Kasumi-1 (cell line): ENCODE measurements at places on chromosomes 2 and 18.

DNA sequence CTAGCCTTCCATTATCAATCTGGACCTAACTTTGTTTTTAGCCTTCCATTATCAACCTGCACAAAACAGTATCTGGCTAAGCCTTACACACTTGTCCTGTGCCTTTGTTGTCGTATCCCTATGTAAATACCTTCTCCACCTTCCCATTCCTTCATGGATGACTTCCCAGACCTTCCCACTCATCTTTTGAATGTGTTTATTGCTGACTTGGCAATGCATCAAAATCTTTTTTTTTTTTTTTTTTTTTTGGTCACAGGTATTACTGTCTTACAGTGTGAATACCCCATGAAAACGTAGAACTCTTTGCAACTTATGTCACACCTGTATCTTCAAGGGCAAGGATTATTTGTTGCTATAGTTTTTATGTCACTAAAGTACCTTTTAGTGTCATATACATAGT is 25.7 kb downstream of the RPE start:
- no peak for DNase-seq

- no peak for DNase-seq
Measured at GRCh38 chr2:58939388-58939787, 698.3 kb upstream of the FANCL start.

- DNase-seq = no peak
Measured at GRCh38 chr2:38213619-38214167, 137.7 kb upstream of the CYP1B1 start.

- peak; percentile 82 for DNase-seq
Measured at GRCh38 chr2:33497221-33497650, 20.8 kb downstream of the RASGRP3 start.

GRCh38 chr18:52451851-52452250 is 111.9 kb downstream of the DCC start:
- no peak for DNase-seq

DNA sequence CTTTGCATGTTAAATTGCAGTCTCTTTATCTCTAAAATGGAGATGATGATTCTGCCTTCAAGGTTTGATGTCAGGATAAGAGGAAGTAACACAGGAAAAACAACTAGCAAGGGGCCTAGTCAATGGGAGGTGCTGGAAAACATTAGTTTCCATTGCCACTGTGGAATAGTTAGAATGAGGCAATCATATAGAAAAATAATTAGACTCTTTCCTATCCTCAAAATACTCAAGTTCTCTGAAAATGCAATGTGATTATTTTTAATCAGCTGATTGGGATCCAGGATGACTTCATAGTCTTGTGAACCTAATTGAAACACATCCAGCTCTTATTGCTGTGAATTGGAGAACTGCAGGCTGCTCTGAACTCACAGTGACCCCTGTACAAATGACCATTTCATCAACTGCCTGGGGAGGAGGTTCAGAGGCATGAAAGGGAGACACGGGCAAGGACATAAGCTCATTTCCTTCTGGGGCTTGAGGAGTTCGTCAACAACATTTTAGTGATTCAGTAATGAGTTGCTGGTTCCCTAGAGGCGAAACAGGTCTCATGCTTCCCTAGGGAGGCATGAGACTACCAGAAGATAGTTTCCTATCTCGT is 422.5 kb downstream of the LPIN1 start:
- peak; percentile 4 for DNase-seq

DNA sequence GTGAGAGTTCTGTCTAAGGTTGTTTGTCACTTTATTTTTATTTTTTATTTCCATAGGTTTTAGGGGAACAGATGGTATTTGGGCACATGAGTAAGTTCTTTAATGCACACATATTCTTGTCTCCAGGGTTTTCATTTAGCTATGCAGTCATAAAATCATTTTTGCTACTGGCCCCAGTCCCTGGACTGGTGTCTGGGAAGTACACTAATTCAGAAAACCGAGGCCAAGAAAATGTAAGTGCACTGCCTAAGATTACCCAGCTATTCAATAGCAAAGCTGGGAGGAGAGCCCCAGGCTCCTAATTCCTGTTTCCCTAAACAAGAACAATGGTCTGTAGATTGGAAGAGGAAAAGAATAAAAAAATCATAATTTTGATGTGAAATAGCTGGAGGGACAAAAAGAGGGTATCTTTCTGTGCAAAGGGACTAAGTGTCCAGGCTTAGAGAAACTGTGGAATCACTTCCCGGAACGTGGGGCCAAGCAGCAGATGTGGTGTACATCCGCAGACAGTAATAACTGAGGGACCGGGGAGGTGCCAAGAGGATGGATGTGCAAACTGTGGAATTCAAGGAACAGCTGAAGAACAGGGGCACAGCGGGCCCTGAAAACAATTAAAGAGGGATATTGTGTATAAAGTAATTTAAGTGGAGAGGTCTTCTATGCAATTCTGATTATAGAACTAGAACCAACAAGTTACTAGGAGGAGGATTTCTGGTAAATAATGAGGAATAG is 236.3 kb downstream of the ACKR3 start:
- no peak for DNase-seq

- no peak for DNase-seq
Measured at GRCh38 chr18:3758531-3758930, 308.6 kb downstream of the TGIF1 start.

DNA sequence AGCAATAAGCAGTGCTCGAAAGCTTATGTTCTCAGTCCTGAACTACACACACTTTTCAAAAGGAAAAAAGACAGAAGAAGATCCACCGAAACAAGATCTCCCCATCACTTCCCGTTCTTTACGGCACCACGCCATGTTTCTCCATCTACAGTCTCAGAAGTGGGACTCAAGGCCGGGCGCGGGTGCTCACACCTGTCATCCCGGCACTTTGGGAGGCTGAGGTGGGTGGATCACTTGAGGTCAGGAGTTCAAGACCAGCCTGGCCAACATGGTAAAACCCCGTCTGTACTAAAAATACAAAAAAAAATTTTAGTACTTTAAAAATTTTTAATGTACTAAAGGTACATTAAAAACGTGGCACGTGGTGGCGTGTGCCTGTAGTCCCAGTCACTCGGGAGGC is 31.2 kb downstream of the ZNF516 start:
- DNase-seq = no peak

DNA sequence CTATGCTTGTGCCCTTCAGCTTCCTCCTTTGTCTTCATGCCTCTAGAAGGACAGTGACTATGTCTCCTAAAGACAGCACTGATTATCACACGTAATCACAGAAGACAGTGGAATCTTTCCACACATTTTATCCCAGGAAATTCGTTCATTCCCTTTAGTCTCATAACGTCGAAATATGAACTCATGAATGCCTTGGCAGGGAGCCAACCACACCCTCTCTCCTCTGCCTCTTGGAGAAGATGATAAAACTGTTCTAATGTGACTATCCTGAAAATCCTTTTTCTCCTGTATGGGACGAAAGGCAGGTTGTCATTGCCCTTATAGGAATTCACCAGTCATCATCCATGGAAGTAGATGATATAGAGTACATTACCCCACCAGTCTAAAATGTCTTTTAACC is 726.6 kb upstream of the FANCL start:
- DNase-seq = no peak

DNA sequence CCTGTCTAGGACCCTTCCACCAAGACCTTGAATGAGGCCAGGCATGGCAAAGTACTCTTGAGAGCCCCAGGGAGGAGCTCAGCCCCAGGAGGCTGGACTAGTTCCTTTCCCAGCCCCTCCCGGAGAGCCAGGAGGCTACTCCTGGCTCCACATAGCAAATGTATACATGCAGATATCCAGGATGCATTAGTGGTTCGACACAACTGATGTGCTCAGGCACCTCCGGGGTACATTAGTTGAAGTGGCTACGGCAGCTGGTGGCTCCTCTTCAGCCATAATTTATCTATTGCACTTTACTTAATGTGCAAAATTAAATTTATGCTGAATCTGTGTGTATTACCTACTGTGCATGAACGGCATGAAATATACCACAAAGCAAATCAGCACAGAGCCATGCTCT is 182.8 kb upstream of the MEIS1 start:
- DNase-seq = no peak

DNA sequence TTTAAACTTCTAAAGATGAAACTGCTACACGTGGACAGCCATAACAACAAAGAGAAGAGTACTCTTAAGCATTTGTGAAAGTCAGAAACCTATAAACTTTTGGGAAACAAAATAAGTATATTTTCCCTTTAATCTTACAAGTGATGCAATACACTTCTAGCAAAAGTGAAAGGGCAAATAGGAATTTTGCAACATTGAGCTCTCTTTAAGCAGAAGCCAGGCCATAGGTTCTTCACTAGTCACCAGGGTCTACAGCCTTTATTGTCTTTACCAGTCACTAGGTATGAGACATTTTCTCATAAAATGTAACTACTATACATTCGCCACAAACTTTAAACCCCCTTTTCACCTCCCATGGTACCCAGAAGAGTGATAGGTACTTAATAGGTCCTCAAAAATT is 37.5 kb downstream of the SCN1A start:
- no peak for DNase-seq

DNA sequence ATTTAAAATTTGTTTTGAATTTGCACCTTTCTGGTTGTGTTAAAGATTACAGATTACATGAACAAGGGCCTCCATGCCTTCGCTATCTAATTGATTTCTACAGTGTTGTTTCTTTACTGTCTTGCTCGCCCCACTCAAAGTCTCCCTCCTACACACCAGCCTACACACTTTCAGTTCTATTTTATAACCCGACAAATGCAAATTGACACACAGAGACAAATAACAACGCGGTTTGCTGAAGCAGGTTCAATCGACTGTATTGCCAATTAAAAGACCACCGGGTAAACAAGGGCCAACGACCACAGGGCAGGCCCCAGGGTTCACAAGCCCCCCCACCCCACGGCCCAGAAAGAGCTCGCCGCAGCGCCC is 869 bp downstream of the STARD7 start:
- DNase-seq = no peak

GRCh38 chr2:27885234-27885633 is 5.0 kb downstream of the RBKS start:
- no peak for DNase-seq

GRCh38 chr2:199136681-199137080 is 321.1 kb downstream of the SATB2 start:
- DNase-seq = no peak
